ENCODE measurements at places on chromosomes 16 and 17.

- no peak for DNase-seq
Measured at GRCh38 chr17:21297597-21297996, 13.1 kb downstream of the MAP2K3 start.

DNA sequence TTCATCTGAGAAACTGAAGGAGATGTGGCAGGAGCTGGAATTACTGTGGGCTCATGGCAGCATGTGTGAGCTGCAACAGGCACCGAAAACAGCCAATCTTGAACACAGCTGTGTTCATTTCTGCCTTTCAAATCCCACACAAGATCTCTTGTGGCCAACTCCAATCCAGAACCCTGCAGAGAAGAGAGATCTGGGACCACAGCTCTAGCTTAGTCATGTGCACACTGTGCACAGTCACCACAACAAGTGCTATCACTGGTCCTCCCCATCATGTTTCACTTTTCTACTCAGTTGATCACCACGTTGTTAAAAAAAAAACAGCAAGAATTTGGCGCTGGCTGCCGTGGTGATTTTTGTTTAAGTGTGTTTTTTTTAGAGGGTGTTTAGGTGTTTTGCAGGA, 254.5 kb upstream of the ELAC2 start:
- DNase-seq = no peak

- DNase-seq = no peak
Measured at GRCh38 chr16:27253526-27253930, 15.0 kb downstream of the NSMCE1 start.

GRCh38 chr16:47258874-47259461, 115.2 kb upstream of the NETO2 start:
- DNase-seq = no peak

DNA sequence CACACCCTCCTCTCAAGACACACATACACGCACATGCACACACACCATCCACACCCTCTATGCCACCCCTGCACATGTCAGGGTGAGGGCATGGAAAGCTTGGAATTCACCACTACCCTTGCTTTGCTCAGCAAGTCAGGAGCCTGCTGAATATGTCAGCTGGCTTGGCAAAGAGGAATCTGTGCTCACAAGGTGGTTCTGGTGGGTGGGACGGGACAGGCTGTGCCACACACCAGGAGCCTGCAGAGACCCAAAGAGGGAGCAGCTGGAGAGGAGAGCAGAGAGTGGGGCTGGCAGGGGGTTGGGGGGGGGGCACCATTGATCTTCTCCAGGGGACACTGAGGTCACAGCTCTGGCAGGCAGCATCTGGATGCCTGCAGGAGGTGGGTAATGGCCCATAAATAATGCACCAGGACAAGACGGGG, 48.7 kb upstream of the NDRG4 start:
- no peak for DNase-seq
